ENCODE measurements at places on chromosomes 11 and 22.
A peak's percentile ranks its signal among the peaks of the same experiment; 100 is the strongest.

DNA sequence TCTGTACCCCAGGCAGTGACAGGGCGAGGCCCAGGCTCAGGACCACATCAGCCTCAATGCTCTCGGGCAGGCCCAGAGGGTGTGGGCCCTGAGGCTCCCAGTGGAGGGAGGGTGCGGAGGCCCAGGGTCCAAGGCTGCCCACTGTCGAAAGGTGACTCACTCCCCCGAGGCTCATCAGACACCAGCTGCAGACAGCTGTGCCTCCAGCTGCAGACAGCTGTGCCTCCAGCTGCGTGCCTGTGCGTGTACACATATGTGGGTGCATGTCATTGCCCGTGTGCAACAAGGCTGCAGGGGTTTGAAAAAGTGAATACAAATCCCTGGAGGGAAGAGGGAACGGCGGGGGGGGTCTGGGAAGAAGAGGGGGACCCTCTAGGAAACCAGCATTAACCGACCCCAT is 134.3 kb downstream of the BRD1 start:
- DNase-seq = no peak

DNA sequence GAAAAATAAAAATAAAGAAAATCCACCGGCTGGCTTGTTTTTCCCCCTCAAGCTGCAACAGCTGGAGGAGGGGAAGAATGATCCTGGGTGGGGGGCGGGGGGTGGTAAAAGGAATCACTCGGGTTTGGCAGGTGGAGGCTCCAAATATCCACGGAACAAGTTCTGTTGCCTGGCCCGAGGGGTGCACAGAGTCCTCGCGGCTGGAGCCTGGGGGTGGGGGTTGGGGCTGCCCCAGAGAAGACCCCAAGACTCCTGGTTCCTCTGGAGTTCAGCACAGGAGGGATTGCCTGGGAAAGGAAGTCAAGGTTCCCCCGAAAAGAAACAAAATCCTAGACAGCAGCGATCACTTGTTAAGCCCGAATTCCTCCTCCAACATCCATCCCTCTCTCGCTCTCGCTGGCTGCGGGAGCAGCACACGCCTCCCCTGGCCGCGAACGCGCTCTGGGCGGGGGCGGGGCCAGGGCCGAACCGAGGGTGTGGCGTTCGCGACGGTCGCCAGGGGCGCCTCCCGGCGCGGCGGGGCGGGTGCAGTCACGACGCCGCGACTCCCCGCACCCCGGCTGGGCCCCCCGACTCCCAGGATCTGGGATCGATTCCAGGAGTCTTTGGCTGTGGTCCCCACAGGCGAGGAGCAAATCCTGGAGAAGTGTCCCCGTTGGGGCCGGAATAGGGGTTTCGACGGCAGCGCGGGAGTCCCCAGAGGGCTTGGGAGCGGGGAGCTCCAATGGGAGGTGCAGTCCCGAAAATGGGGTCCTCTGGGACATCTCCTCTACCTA is at the start of gene KCNA4:
TSS of gene KCNA4 (minus strand) at position 443 of the 776 bp plus-strand sequence. CDS start 4,352 bp downstream, outside the sequence.
- no peak for DNase-seq

DNA sequence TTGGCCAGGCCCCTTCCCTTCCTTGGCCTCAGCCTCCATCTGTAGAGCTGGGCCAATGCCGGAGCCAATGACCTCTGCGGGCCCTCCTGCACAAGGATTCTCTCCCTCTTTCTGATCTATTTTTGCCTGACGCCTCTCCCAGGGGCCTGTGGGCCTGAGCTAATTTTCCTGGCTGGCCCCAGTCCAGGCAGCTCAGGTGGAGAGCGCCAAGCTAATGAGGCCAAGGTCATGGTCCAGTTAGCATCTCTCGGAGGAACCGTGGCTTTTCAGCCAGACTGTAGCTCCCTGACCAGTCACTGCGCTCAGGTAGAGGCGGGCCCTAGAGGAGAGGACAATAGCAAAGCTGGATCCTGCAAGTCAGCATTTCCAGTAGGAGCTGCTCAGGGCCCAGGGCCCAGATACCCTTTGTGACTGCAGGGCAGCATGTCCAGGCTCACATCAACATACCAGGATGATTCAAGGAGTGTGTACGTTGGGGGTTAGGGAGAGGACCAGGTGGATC is 43.5 kb downstream of the APOL3 start:
- no peak for DNase-seq

- DNase-seq = no peak
Measured at GRCh38 chr22:26394777-26395176, 34.3 kb upstream of the ASPHD2 start.

GRCh38 chr22:22929381-22930221 is 42.0 kb downstream of the IGLL5 start:
- DNase-seq = no peak

GRCh38 chr11:47468598-47469214 is 19.8 kb upstream of the RAPSN start:
- no peak for DNase-seq

DNA sequence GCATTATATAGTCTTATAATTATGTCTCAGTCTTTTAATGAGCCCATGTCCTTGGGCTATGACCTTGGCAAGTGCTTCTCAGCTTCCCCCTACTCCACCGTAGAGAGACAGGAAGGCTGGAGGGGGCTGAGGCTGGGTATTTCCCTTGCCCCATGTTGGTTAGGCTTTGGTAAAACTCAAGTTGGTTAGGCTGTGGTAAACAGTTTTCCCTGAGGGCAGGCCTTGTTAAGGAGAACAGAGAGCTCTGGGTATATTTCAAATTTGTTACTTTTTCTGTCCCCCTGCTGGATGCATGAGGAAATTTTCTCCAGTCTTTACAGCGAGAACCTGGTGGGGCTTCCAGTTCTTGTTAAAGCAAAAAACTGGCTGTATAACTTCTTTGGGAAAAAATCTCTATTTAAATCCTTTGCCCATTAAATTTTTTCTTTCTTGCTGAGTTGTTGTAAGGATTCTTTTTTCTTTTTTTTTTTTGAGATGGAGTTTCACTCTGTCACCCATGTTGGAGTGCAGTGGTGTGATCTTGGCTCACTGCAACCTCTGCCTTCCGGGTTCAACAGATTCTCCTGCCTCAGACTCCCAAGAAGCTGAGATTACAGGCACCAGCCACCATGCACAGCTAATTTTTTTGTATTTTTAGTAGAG is 12.2 kb upstream of the DCHS1 start:
- DNase-seq = no peak

GRCh38 chr11:56624661-56625110 is 10.0 kb upstream of the OR5M1 start:
- no peak for DNase-seq

DNA sequence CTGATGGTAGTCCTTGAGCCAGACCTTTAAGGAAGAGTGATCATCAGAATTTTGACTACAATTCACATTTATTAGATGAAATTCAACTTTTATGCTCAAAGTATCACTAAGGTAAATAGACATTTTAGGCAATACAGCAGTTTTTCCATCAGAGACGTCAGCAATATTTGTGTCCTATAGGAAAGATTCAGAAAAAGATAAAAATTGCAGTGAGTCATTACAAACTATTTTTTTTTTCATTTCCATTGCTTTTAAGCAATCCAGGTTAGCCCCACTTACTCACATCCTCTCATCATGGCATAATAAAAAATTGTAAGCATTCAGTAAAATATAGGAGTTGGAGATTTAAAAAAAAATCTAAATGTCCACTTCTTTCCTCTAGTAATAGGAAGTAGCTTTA is 46.9 kb downstream of the MSANTD4 start:
- no peak for DNase-seq

DNA sequence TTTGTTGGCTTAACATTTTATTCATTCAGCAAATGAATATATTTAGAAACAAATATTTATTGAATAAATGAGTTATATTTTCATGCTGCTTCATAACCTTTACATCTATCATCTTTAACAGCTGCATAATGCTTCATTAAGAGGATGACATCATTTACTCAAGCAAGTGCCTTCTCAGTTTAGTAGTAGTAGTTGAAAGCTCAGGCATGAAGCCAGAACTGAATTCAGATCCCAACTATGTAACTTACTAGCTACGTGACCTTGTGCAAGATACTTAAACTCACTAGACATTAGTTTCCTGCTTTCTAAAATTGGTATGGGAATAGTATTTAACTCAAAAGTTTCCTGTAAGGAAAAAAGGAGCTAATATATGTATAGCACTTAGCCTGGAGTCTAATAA is 90.3 kb downstream of the TMPRSS5 start:
- no peak for DNase-seq

DNA sequence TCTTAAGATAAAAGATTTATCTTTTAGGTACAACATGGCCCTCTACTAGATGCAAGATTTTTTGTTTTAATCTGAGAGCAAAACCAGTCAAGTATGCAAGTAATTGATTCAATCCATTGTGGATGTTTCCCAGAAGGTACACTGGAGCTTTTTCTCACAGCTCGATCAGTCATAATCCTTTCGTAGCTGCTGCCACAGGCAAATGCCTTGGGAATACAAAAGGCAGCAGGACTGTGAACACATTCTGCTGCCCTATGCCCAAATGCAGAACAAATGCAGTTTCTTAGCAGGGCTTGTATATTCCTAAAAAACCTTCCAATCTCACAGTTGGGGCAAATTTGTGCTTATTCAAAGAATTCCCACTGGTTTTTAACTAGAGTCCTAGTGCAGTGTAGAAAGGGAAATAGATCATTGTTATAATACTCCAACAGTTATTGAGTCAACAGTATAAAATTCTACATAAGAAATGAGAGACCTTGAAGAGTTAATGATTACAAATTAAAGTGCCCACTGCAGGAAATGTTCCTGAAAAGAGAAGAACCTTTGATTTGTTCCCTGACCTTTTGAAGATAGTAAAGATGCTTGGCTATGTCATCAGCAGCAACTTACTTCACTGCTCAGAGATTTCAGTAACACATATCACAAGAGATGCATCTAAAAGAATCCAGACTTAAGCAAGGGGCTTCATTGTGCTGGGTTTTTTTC is 14.1 kb downstream of the LPXN start:
- DNase-seq = no peak

DNA sequence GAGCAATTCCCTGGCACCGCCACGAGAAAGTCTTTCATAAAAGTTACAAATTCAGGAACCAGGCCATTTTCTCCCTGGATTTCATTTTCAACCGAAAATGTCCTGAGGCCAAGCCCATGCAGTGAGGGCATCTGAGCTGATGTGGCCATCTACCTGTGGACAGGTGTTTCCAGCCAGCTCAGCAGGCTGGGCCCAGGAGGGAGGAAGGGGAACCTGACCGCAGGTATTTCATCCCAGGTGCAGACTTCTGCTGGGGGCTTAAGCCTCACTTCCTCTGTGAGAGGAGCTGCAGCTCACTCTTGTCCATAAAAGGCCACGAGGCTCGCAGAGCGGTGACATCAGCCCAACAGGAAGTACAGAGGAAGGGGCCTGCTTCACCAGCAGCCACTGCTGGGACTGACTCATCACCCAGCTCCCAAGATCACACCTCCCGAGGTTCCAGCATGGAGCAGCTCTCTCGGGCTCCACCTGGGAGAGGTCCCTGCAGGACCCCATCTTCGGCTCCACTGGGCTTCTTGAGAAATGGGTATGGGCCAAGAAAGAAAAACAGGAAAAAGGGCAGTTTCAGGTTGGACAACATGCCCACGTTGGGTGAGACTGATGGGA is 56.4 kb downstream of the MYH9 start:
- peak; percentile 61 for DNase-seq

DNA sequence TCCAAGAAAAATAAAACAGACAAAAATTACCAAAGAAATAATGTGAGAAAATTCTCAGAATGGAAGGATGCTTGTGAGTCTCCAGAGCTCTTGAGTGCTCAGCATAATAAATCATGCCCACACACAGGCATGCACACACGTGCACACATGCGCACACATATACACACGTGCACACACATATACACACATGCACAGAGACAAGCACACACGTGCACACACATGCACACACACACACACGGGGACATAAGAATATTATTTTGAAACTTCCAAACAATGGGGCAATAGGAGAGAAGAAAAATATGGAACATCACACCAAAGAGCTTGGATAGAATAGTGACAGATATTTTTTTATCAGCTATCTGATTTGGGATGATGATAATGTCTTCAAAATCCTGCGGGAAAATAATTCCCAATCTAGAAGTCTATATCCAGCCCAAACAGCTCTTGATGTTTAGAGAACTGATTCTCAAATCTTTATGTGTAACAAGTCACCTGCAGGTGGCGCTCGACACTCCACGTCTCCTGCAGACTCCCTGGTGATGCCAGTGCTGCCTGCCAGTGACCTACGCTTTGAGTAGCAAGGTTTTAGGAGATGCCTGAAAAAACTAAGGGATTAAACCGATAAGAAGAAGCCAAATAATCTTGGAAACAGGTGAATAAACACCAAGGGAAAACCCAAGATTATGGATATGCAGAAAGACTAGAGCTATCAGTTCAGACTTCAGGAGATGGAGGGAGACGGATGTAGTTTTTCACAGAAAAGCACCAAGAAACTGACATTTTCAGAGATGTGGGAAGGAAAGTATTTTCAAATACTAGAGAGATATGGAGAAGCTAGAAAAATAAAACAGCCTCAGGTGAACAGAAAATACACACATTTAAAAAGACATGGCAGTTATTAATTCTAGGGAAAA is 743.6 kb downstream of the ETS1 start:
- DNase-seq = peak; percentile 7

DNA sequence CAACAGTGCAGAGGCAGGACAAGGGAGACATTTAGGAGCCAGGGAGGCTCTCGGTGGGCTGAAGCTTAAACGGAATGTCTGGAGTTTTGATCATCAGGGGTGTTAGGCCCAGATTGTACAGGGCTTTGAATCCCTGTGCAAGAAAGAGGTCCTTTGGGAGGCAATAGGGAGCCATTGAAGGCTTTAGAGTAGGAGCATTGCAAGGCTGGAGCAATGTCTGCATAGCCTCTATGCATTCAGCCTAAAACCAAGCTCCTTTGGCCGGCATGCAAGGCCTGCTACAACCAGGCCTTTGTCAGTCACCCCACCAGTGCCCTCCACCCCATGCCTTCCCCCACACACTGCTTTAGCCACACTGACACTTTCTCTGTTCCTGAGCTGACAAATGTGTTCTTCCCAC is 47.4 kb upstream of the FGF3 start:
- DNase-seq = no peak

- no peak for DNase-seq
Measured at GRCh38 chr11:27004103-27004502, 10.2 kb downstream of the FIBIN start.

GRCh38 chr11:64051297-64051696 is 15.6 kb downstream of the FLRT1 start:
- no peak for DNase-seq

GRCh38 chr22:44221710-44222475 is 41.2 kb downstream of the PARVG start:
- DNase-seq = no peak

Data from activated T-helper 9 cell treated with anti-CD3 and anti-CD28 coated beads, Interleukin-2, amount 50 U/mL, for 16 hours (primary cell).